ENCODE measurements at places on chromosomes 4 and X.

- DNase-seq, result no peak
Measured at GRCh38 chr4:103011378-103012025, 8.0 kb downstream of the SLC9B1 start.

GRCh38 chr4:185275501-185275900 lies 66.1 kb downstream of the SNX25 start:
- no peak for DNase-seq

GRCh38 chr4:7058792-7059191 lies 9.1 kb downstream of the GRPEL1 start:
- DNase-seq, result no peak

- no peak for DNase-seq
Measured at GRCh38 chr4:168917138-168917779, 92.8 kb downstream of the CBR4 start.

DNA sequence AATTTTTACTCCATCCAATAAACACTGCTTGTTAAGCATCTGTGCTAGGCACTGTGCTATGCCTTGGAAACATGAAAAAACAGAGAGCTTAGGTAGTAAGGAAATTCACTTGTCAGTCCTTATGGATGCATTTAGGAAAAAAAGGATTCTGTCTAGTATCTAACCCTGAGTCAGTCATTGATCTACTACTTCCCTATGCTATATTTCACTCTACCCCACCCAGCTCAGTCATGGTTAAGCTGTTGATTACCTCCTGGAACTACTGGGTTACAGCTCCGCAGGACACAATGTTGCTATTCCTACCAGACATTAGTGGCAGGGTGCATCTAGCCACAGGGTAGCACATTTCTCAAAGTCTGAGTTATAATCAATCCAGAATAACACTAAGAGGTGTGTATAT lies 2.9 kb upstream of the USP53 start:
- no peak for DNase-seq

DNA sequence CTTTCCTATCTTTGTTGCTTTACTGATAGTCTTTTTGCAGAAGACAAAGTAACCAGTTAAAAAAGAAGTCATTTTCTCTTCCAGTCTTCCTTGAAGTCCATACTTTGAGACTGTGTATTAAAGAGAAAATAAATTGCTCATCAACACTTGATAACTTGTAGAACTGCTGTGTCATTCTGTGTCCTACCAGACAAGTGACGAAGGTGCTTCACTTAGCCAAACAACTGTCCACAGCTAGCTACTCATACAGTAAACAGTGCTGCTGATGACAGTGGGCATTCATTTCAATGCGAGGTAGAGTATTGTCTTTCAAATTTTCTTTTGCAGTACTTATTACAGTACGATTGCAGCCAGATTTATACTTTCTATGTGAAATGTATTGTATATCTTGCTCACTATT lies 11.5 kb downstream of the COL25A1 start:
- DNase-seq, result no peak

GRCh38 chrX:100445593-100445992 lies 35.5 kb upstream of the PCDH19 start:
- no peak for DNase-seq

DNA sequence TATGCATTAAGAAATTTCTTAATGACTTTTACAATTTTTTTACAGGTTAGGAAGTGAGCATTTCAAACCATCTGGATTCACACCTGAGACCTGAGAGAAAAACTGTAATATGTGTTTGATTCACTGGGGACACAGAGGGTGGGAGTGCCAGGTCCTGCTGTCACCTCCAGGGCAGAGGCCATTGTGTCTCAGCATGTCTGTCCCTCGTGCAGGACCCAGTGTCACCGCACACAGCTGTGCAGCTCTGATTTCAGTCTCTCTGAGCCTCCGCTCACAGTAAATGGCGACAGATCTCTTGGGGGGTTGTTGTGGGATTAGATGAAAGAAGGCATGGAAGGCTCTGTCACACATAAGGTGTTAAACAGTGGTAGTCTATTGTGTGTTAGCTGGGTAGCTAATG lies 23.0 kb upstream of the CLDN24 start:
- no peak for DNase-seq

DNA sequence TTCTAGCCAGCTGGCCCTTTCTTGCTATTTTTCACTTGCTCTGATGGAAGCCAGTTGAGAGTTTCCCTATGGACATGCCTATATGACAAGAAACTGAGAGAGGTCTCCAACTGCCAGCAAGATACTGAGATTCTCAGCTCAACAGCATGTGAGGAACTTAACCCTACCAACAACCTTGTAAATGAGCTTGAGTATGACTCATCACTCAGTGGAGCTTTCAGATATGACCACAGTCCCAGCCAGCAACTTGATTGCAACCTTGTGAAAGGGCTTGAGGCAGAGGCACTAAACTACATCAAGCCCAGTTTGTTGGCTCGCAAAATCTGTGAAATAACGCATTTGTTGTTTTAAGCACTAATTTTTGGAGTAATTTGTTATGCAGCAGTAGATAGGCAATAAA lies 175.8 kb downstream of the COMMD8 start:
- DNase-seq, result no peak

DNA sequence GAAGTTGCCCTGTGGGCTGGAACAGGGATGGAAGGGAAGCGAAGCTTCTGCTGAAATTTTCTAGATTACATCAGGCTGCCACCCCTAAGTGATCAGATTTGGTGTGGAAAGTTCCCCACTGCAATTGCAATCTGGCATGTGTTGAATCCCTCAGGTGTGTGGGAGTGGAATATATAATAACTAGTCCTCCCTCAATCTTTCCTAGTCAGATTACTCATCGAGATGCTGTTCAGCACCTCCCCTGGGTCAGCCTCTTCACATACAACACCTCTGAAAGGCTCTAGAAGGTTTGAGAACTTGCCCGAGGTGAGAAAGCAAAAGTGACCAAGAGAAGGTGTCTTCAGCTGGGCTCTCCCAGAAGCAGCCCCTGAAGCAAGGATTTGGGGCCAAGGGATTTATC lies 336.8 kb downstream of the BCOR start:
- DNase-seq, result no peak

DNA sequence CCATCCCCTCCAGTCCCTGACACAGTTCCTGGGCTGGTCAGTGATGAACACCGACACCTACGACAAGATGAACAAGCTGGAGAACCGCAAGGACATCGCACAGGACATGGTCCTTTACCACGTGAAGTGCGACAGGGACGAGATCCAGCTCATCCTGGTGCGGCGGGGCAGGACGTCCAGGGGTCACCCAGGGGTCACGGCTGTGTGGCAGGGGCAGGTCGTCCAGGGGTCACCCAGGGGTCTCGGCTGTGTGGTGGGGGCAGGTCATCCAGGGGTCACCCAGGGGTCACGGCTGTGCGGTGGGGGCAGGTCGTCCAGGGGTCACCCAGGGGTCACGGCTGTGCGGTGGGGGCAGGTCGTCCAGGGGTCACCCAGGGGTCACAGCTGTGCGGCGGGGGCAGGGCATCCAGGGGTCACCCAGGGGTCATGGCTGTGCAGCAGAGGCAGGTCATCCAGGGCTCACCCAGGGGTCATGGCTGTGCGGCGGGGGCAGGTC lies 16.7 kb downstream of the ATP5ME start:
- no peak for DNase-seq

DNA sequence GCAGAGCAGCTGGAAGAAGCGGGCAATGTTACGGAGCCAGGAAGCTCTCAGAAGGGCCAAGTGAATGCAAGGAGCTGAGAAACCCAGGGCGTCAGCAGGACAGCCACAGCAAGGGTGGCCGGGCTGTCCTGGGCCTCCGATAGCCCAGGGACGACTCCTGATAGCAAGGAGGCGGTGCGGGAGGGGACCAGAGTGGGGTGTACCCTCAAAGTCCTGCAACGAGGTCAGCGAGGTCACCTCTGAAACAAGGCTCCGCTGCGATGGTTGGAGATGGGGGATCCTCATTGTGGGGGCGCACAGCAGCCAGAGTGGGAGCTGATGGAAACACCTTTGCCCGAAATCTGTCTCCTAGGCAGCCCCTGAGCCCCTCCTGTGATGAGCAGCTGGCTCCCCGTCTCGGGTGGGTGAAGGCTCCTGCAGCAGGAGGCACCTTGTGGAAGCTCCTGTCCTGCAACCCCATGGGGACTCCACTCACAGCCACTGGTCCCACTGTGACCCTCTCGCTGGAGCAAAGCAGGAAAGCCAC lies 4.3 kb upstream of the CCNQ start:
- peak; percentile 34 for DNase-seq

GRCh38 chr4:185112104-185112503 lies 31.0 kb upstream of the SLC25A4 start:
- no peak for DNase-seq

DNA sequence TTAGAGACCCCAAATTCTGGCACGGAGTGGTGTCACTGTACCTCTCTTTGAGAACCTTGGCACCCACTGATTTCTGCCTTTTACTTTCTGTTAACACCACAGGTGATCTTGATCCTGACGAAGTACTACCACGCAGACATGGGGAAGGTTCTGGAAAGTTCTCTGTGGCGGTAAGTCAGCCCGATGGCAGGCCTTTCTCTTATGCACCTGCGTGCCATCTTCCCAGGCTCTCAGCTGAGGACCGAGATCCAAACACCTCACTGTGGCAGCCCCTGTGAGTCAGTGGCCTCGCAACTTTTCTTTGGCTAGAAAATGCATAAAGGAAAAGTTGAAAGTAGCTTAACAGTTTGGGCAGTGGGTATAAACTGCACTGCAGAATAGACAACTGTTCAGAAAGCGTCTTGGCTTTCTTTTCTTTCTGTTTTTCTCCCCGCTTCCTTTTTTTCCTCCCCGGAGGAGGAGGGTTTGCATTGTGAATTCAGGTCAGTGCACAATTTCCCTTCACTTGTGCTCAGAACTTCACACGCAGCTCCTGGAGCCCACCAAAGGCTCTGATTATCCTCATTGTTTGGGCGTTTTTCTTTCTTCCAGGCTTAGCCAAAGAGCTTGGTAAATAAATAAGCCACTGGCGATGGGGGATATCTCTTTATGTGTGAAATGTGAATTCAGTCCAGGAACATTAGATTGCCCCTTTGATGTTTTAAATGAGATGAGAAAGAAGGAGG lies 38.4 kb downstream of the PSAPL1 start:
- no peak for DNase-seq

GRCh38 chr4:107408968-107409367 lies 311.1 kb downstream of the PAPSS1 start:
- DNase-seq, result no peak

- DNase-seq, result no peak
Measured at GRCh38 chr4:7243609-7244330, 51.4 kb downstream of the SORCS2 start.

GRCh38 chr4:56958111-56958517 lies 19.3 kb downstream of the NOA1 start:
- no peak for DNase-seq

DNA sequence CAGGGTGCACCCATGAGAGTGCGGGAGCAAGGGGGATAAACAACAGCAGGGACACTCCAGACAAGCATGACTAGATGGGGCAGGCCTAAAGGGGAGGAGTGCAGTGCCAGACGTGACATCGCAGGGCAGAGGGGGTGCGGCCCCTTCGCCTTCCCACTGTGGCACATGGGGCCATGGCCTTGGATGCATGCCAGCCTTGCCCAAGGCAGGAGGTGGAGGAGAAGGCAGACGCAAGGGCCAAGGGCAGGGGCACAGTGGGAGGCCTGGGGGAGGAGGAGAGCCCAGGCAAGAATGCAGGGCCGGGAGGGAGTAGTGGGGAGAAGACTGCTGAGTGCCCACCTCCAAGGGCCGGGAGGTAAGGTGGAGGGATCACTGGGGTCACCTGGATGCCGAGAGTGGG lies 21.6 kb downstream of the PNMA6E start:
- no peak for DNase-seq

GRCh38 chr4:112214390-112215264 lies 17.0 kb upstream of the AP1AR start:
- no peak for DNase-seq

DNA sequence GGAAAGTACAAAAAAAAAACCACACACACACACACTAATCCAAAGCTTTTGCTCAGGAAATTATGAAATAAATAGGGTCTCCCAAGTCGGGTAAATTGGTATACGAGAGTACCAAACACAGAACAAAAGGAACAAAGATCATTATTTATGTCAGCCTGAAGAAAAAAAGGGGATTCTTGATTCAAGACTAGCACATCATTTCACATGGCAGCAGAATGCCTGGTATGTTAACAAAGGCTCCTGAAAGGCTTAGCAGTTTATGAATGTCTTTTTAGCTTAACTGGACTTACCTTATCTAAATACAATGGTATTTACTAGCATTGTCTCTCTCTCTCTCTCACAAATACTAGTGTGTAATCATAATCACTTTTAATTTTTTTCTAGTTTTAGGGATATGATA lies 11.3 kb downstream of the RAP2C start:
- DNase-seq, result no peak

- no peak for DNase-seq
Measured at GRCh38 chr4:67346654-67347053, 198.6 kb downstream of the CENPC start.

DNA sequence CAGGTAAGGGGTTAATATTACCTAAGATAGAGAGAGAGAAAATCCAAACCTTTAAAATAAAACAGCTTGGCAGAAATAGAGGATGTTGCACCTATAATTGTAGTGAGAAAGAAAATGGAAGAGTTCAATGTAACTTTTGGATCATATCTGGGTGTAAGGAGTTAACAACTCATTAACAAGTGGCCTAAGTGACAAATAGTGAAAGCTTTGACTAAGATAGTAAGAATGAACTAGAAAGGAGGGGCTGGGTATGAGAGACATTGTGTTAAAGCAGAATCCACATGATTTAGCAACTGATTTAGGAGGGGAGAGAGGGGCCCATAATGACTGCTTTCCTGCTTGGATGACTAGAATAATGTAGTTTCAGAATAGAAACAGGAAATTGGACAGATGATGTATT lies 761.0 kb downstream of the IL1RAPL1 start:
- DNase-seq, result no peak

- no peak for DNase-seq
Measured at GRCh38 chr4:155735496-155735895, 23.3 kb upstream of the GUCY1B1 start.

Measured in H7 (cell line).